ENCODE measurements at places on chromosomes 6 and 20.
A peak's percentile ranks its signal among the peaks of the same experiment; 100 is the strongest.

GRCh38 chr6:76631622-76632021, 559.2 kb upstream of the IMPG1 start:
- DNase-seq, result no peak

GRCh38 chr6:150900049-150900448, 34.5 kb downstream of the MTHFD1L start:
- DNase-seq, result no peak

GRCh38 chr6:170416303-170416702, 109.7 kb downstream of the FAM120B start:
- DNase-seq, result no peak

DNA sequence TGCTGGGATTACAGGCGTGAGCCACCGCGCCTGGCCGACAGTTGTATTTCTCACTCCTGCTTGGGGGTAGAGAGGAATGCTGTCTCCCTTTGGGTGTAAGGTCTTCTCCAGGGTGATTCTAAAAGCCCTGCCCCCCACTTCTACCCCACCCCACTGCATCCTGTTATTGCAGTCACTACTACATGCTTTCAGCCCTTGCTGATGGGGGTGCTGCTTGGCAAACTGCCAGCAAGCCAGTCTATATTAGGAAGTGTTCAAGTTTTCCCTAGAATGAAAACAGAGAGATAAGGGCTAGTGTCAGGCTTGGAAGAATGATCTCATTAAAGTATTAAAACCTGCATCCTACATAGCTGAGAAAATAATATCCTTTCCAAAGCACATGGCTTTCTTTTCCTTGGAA, 31.3 kb downstream of the TTI1 start:
- DNase-seq, result no peak

- DNase-seq, result no peak
Measured at GRCh38 chr6:32329141-32329540, 42.6 kb downstream of the TSBP1 start.

DNA sequence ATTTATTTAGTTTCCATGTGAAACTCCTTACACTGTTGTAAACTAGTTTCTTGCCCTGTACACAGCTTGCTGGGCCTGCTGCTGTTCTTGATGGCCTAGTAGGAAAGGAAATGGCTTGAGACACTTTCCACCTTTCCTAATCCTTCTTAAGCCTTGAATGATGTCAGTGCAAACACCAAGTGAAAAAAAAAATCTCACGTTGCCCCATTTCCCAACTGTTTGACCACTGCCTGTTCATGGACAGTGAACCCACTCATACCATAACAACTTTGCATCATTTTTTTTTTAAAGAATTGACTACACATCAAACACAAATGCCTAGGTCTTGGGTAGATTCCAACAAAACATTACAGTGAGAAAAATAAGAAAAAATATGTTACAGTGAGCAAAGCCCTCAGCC, 653.6 kb upstream of the FLRT3 start:
- DNase-seq, result no peak

DNA sequence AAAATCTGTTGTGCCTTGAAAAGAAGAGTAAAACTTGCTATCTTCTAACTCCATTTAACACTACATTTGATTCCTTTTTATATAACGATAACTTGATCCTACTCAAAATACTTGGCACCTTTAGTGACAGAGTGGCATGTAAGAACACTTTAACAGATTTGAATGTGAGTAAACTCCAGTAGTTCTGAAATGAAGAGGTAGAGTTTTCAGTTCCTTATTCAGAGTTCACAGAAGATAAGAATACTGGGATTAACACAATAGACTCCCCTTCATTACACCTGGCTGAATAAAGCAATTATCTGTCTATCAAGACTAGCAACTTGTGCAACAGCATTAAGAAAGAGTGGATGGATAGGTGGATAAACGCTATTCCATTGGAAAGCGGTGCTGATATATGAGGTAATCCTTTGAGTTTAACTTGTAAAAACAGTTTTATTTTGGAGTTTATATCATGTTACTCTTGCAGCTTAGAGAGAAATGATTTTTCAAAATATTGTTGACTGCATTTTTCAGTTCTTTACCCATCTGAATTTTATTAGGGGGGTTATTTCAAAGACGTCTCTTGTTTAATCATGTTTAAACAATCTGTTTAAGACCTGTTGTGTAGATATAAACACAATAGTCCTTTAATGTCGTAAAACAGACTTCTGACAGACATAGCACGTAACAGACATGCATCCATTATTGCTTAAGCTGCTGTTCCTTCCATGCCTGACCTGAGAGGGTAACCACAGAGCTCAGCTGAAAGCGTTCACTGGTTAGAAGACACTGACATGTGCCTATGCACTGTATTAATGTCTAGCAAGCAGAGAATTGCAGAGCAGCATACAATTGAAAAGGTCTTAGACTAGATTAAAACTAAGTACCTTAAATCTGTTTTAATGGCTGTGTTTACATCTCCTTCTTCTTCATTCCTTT, 102.4 kb upstream of the SUPT3H start:
- no peak for DNase-seq

- DNase-seq, result no peak
Measured at GRCh38 chr6:47817749-47818148, 35.9 kb downstream of the OPN5 start.

GRCh38 chr6:96947055-96947454, 22.5 kb downstream of the KLHL32 start:
- no peak for DNase-seq

DNA sequence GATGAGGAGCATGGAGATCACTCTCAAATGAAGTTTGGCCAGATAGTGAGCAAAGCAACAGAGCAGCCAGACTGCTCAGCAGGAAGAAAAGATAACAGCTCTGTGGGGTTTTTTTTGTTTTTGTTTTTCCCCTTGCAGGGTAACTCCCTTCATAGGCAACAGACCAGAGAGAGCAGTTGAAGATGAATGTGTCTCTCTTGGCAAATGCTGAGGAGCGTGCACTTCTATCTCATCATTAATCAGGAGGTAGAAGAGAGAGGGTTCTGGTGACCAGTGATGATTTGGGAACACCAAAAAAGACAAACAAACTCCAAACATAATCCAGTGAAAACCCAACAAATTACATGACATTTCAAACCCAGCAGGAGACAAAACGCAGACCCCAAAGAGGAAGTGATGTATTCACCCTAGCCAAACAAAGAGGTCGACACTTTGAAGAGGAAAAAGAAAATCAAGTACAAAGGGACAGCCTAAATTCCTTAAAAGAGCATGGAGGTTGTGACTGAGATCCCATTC, 66.2 kb upstream of the RREB1 start:
- no peak for DNase-seq

GRCh38 chr6:170094686-170095272, 196.1 kb downstream of the DLL1 start:
- DNase-seq, result no peak

- peak; percentile 93 for DNase-seq
Measured at GRCh38 chr6:159726918-159727716, at the start of gene WTAP. TSS of gene WTAP (plus strand) at chr6:159727506. CDS start at chr6:159736266, 8,760 bp downstream.

- DNase-seq, result no peak
Measured at GRCh38 chr20:5822569-5822968, 72.4 kb downstream of the SHLD1 start.

GRCh38 chr6:15254070-15254975, 8.5 kb downstream of the JARID2 start:
- no peak for DNase-seq

GRCh38 chr6:13927203-13927602, 2.5 kb downstream of the RNF182 start:
- no peak for DNase-seq

GRCh38 chr20:57921676-57922075, 211.9 kb upstream of the PMEPA1 start:
- DNase-seq, result no peak

GRCh38 chr6:56199956-56200355, 47.4 kb downstream of the COL21A1 start:
- DNase-seq, result no peak

- DNase-seq, result no peak
Measured at GRCh38 chr20:18166241-18166881, 28.7 kb downstream of the KAT14 start.

GRCh38 chr20:48096212-48096875, 311.1 kb upstream of the SULF2 start:
- DNase-seq, result no peak

DNA sequence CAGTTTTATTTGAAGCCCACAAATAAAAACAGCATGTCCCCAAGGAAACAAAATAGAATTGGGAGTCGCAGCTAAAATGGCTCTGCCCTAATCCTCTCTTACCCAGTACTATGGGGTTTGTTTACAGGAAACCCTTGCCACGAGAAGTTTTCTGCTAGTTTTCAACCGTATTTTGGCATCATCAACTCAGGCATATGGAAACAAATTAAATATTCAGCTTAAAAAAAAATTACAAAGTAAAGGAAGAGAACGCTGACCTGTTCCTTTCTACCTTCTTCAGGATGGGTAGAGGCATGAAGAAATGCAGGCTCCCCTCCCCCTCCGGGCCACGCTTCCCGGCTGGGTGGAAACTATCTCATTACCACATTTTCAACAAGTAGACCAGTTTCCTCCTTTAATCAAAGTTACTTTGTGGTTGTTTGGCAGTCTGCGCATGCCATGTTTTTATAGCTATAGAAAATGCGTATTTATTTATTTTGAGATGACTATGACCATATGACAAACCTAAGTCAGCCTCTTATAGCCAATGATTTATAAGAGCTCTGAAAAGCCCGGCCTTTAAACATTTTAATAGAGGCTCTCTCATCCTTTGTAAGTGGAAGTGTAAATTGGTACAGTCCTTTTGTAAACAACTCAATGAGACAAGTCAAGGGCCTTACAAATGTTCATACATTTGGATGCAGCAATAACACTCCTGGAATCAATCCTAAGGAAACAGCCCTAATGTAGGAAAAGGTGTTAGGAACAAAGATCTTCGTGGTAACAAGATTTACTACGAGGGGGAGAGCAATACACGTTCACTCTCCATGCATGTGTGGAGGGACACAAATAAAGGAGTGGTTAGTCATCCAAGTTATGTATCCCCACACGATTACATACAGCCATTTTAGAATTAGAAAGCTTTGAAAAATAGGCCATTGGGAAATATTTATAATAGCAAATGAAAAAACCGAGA, 16.1 kb upstream of the ZNF217 start:
- DNase-seq, result peak; percentile 77

GRCh38 chr6:25497383-25498040, 154.5 kb upstream of the SCGN start:
- DNase-seq, result no peak

DNA sequence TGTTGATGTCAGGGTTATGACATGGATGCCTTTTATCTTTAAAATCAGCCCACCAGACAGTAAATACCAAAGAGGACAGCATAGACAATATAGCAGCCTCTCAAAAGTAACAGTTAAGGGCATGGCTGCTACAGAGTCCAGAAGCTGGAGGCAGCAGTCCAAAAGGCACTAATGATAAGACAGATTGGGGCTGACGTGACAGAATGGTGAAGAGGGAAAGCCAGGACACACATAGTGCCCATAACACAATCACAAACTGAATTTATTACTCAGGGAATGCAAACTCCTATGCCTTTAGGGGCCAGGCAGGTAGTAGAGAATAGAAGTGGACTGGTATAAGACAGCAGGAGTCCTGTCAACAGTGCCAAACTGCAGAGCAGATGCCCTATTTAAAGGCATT, 40.7 kb downstream of the TP53INP2 start:
- no peak for DNase-seq

GRCh38 chr6:21722510-21722909, 129.0 kb downstream of the SOX4 start:
- DNase-seq, result no peak

DNA sequence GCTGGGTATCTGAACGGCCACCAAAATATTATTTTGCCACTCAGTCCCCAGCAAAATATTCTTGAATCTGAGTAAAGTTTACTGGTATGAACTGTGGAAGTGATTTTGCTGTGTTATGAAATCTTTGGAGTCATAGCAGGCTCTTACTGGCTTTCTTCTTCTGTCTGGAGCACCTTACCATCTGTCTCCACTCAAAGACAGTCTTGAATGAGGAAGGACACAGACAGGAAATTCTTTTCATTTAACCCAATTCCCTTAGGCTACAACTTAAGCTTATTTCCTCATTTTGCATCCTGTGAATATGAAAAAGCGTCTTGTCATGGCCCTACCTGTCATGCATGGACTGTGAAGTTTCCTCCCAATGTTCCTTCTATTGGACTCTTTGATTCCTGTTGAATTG, 24.7 kb downstream of the FNDC1 start:
- no peak for DNase-seq
